ENCODE measurements at places on chromosomes 6 and 20.

- no peak for DNase-seq
Measured at GRCh38 chr20:40670253-40670652, 18.8 kb downstream of the MAFB start.

DNA sequence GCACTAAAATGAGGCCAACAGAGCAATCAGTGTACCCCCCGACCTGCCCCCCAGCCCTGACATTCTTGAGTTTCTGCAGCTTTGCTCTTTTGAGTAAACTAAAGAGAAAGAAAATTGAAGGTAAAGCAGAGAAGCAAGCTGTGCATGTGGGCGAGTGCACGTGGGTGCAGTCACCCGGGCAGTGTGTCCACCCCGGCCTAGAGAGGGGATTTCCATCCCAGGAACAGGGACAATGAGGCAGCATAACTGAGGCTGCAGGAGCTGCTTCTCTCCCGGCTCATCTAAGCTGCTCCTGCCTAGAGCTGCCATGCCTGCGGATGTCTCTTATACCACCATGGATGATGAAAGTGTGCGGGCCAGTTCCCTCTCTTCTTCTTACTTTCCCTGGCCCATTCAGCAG is 16.8 kb downstream of the CASS4 start:
- no peak for DNase-seq

GRCh38 chr6:126180585-126180984 is 159.3 kb upstream of the CENPW start:
- no peak for DNase-seq

GRCh38 chr6:36542041-36542440 is 5.2 kb downstream of the STK38 start:
- DNase-seq = no peak

GRCh38 chr6:35583893-35584688 is 71.4 kb upstream of the TULP1 start:
- peak; percentile 48 for DNase-seq

DNA sequence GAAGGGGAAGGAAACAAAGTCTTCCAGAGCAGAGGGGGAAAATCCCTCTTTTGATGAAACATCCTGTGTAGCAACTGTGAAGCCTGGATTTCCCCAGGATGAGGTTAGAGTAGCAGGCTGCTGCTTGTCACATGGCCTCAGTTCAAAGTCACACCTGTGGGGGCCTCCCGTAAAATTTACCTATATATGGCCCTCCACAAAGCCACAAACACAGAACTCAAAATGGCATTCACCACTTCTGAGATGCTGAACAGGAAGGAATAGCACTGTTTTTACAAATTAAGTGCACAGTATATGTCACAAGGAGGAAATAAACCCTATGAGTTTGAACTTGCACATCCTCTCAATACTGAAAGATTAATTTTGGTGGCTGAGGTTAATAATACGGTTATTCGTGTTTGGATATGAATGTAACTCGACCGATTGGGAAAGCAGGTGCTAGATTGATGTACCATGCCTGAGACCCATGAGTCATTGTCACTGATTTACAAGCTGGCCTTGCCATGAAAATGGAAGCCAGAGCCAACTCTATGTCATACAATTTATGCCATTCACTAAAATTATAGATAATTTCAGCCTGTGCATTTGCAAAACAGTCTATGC is 70.6 kb downstream of the SGK1 start:
- DNase-seq = peak; percentile 57

DNA sequence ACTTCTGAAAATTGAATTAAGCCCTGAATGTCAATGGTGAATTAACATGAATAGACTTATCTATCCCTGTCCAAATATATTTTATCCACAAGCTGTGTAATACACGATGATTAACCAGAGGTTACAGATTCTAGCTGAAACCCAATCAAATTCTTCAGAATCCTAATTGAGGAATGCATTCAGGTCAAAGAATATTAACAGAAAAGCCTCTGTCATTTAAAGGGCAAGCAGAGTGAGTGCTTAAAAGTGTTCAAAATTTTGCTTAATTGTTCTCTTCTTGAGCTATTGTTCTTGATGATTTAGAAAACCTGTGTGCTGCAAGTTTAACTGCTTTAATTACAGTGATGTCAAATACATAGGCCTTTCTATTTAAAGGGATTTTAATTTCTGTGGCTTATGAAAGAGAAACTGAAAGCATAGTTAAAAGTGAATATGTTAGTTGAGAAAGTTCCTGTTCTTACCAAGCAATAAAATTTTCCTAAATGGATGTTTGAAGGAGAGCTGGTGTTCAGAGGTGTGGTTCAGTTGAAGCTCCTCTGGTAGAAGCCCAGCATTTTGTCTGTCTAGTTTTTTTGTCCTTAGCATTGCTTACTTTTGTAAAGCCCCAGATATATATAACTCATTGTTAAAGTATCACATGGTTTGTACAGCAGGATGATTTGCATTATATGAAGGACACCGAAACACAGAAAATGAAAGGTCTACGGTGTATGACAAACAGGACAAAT is 466.3 kb upstream of the PLCB4 start:
- peak; percentile 45 for DNase-seq

DNA sequence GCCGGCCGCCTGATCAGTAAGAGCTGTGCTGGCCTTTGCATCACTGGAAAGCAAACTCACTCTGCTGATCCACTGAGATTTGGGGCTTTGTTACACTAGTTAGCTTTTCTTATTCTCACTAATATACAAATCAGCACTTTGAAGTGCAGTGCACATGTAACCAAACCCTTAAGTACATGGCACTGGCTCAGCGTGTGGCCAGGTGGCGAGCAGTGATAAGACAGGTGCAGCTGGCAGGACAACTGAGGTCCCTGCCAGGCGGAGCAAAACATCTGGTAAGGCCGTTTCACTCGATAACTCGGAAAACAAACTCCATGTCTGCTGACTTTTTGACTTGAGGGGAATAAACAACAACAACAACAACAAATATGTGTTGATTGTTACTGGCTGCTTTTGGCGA is 11.0 kb downstream of the GFRA4 start:
- DNase-seq = no peak

- DNase-seq = peak; percentile 20
Measured at GRCh38 chr6:50966532-50966931, 147.9 kb downstream of the TFAP2B start.

- DNase-seq = no peak
Measured at GRCh38 chr20:53510704-53511103, 82.9 kb downstream of the ZNF217 start.

GRCh38 chr20:15236812-15237211 is 899.4 kb upstream of the FLRT3 start:
- DNase-seq = peak; percentile 28

- no peak for DNase-seq
Measured at GRCh38 chr20:14691994-14692393, 354.6 kb upstream of the FLRT3 start.

- DNase-seq = no peak
Measured at GRCh38 chr6:111572216-111572706, 33.4 kb downstream of the TRAF3IP2 start.

- no peak for DNase-seq
Measured at GRCh38 chr20:23541330-23541729, 27.0 kb downstream of the CST9L start.

DNA sequence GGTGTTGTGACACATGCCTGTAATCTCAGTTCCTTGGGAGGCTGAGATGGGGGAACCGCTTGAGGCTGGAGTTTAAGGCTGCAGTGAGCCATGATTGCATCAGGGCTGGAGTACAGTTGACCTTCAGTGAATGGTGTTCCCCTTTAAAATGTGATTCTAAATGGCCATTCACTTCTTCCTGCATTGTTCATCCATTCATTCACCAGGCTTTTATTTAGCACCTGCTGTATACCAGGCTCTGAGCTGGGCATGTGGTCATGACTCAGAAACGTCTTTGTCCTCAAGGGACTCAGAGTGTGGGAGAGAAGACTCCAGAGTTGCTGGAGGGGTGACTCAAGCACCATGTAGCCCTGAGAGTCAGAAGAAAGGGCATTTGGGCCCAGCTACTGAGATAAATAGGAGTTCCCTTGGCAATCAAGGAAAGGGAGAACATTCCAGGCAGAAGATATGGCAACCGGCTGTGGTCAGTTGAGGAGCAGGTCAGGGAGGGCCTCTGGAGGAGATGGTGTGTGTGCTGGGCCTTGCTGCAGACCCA is 101.1 kb downstream of the DLGAP4 start:
- no peak for DNase-seq

- DNase-seq = peak; percentile 85
Measured at GRCh38 chr20:63183422-63184146, 32.3 kb downstream of the YTHDF1 start.

GRCh38 chr6:105136431-105137350 is 43.1 kb downstream of the POPDC3 start:
- DNase-seq = peak; percentile 78

DNA sequence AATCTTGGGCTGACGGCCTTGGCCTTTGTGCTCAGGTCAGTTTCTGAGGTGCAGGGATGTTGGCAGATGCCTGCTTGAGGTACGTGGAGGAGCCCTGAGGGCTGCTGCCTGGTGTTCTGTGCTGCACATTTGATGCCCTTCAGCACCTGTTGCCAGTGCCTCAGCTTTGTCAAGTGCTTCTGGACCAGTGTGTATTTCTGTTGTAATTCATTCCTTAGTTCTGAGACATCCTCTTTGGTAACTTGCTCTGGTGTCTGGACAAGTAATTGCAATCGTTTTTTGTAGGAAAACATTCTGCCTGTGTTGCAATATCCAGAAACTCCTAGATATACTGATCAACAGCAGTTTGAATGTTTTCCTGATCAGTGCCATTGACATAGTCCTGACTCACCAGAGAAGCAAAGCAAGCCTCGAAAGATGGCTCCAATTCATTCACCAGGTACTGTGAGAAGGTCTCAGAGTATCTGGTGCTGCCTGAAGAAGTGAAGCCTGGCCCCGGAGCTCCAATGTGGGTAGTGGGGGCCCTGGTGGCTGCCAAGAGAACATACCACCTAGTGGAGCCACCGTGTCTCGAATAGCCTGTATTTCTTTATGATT is 26.7 kb downstream of the ZNF337 start:
- DNase-seq = no peak

- DNase-seq = no peak
Measured at GRCh38 chr20:31740208-31740607, 1.1 kb downstream of the TPX2 start.

DNA sequence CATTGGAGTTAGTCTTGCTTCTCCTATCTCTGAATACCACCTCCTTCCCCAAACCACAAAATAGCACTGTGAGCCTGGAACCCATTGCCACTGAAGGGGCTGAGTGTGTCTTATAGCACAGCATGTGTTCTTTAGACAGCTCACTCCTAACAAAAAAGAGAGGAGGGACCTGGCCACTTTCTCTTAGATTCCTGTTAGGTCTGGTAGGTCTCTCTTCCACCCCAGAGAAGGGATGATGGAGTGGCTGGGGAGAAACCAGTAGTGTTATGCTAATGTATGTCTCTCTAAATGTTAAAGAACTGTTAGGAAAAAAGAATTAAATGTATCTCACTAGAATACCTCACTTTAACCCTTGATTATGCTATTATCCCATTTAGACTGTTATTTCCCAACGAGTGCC is 340.3 kb downstream of the EPHA7 start:
- no peak for DNase-seq

- peak; percentile 64 for DNase-seq
Measured at GRCh38 chr6:7727086-7727945, 1.4 kb downstream of the BMP6 start.

GRCh38 chr20:5810800-5811422 is 60.7 kb downstream of the SHLD1 start:
- DNase-seq = no peak
